ENCODE measurements at places on chromosomes 13 and 19.

GRCh38 chr13:44151474-44151873, 222.2 kb upstream of the SERP2 start:
- peaks cover 7% of the 10 kb centered on the region for H3K27me3 ChIP-seq
- no peak for DNase-seq
- H3K36me3 ChIP-seq: no peaks in the 10 kb centered on the region
- H3K27ac ChIP-seq: no peak overlapping the region
- H3K4me1 ChIP-seq: peaks cover 4% of the 10 kb centered on the region

- no peaks in the 10 kb centered on the region for H3K27me3 ChIP-seq
- H3K27ac ChIP-seq: no peak overlapping the region
- DNase-seq: no peak
- no peak overlapping the region for H3K4me3 ChIP-seq
Observed at GRCh38 chr13:104253063-104253680, 1187.0 kb upstream of the SLC10A2 start.

DNA sequence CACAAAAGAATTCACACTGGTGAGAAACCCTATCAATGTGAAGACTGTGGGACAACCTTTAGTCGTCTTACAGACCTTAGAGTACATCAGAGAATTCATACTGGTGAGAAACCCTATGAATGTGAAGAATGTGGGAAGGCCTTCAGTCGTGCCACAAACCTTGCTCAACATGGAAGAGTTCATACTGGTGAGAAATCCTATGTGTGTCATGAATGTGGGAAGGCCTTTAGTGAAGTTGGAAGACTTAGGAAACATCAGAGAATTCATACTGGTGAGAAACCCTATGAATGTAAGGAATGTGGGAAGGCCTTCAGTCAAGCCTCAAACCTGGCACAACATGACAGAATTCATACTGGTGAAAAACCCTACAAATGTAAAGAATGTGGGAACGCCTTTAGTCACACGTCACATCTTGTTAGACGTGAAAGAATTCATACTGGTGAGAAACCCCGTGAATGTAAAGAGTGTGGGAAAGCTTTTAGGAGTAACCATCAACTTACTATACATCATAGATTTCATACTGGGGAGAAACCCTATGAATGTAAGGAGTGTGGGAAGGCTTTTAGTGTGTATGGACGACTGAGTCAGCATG, 24.0 kb upstream of the ZNF573 start:
- no peak overlapping the region for H3K27ac ChIP-seq
- H3K27me3 ChIP-seq: peaks cover 3% of the 10 kb centered on the region
- H3K4me3 ChIP-seq: no peak overlapping the region
- no peak for DNase-seq

GRCh38 chr13:95360052-95360451, 58.8 kb upstream of the ABCC4 start:
- H3K27ac ChIP-seq: no peak overlapping the region
- DNase-seq: no peak
- no peak overlapping the region for H3K4me3 ChIP-seq
- no peaks in the 10 kb centered on the region for H3K36me3 ChIP-seq
- H3K27me3 ChIP-seq: peaks cover 1% of the 10 kb centered on the region

GRCh38 chr13:37647031-37647650, 48.6 kb upstream of the POSTN start:
- peak overlapping the region; percentile 93 for H3K27ac ChIP-seq
- no peaks in the 10 kb centered on the region for H3K27me3 ChIP-seq
- H3K36me3 ChIP-seq: no peaks in the 10 kb centered on the region
- peaks cover 22% of the 10 kb centered on the region for H3K4me1 ChIP-seq
- no peak for DNase-seq

DNA sequence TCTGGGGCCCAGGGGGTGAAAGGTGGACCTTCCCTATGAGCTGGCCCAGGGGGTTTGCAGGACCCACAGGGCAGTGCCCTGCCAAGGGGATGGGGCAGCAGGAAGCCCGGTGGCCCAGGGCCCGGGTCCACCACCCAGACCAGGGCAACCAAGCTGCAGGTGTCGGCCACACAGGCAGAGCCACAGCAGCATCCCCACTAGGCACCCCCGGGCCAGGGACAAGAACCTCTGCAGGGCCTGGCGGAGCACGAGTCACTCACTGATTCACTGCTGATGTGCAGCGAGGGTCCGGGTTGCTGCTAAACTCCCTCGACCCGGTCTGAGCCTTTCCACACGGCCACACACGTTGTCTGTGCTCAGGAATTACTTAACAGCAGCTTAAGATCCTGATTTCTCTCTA, 8.8 kb downstream of the FZR1 start:
- peaks cover 7% of the 10 kb centered on the region for H3K27me3 ChIP-seq
- no peak overlapping the region for H3K27ac ChIP-seq
- H3K4me1 ChIP-seq: no peaks in the 10 kb centered on the region
- H3K4me3 ChIP-seq: no peak overlapping the region
- no peak for DNase-seq

- H3K27ac ChIP-seq: no peak overlapping the region
- no peaks in the 10 kb centered on the region for H3K4me1 ChIP-seq
- no peaks in the 10 kb centered on the region for H3K36me3 ChIP-seq
- peaks cover 3% of the 10 kb centered on the region for H3K27me3 ChIP-seq
- H3K4me3 ChIP-seq: no peak overlapping the region
- DNase-seq: no peak
Observed at GRCh38 chr19:4094761-4095487, 28.2 kb upstream of the ZBTB7A start.

DNA sequence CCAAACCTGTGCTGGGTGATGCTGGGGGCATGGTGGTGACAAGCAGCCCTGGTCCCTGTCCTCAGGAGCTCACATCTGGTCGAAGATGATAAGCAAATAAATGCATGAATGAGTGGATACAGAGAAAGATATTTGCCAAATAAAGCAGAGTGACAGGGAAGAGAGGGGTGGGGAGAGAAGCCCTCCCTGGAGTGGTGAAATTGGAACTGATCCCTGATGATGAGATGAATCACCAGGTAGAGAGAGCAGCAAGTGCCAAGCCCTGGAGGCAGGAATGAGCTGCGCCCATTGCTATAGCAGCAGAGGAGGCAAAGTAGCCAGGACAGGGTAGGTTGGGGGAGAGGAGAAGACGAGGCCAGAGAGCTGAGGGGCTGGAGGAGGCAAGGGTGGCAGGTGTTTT, 13.7 kb downstream of the FXYD5 start:
- no peak overlapping the region for H3K4me3 ChIP-seq
- H3K36me3 ChIP-seq: peaks cover 39% of the 10 kb centered on the region
- DNase-seq: no peak
- H3K4me1 ChIP-seq: no peaks in the 10 kb centered on the region
- H3K27ac ChIP-seq: no peak overlapping the region

DNA sequence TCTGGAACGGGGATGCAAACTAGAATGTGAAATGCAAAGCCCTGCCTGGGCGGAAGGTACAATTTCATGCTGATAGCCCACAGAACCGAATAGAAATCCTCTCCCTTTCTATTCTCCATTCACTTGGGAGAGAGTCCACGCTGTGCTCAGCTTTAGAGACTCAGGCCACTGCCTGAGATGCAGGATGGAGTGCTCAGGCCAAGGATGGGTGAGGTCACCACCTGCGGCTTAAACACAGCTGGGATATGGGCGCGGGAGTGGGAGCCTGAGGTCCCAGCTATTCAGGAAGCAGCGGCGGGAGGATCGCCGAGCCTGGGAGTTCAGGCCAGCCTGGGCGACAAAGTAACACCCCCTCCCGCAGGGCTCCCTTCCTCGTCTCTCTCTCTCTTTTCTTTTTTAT, 446 bp upstream of the ZNF83 start:
- peaks cover 8% of the 10 kb centered on the region for H3K27me3 ChIP-seq
- H3K27ac ChIP-seq: no peak overlapping the region
- peak overlapping the region; percentile 98 for H3K4me3 ChIP-seq
- peaks cover 9% of the 10 kb centered on the region for H3K4me1 ChIP-seq

DNA sequence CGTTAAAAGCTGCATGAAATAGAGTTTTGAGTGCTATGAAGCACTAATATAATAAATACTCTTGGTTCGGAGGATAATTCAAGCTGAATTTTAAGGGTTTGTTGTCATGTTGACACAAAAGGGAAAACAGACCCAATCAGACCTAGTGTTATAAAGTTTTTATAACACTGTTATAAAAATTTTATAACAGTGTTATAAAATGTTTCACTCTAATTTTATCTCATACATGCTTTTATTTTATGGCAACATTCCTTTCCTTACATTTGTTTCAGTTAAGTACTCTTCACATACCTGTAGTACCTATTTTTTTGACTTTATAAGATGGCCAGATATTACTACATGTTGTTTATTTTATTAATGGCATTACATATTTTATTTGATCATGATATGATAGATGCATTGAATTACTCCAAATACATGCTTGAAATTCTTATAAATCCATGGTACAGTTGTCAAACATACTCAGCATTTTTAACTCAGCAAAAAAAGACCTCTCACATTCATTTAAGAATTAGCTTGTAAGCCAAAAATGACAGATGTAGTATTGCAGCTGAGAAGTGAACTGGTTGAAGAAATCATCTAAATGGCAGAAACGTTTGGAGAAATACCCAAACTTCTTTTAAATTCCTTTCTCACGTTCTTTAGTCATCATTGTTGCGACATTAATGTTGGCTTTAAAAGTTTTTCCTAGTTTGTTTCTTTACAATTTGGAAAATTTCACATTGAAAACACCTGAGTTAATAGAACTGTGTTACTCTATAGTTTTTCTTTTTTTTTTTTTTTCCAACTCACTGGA, 104.5 kb downstream of the PIBF1 start:
- H3K4me1 ChIP-seq: no peaks in the 10 kb centered on the region
- H3K27ac ChIP-seq: no peak overlapping the region
- no peak for DNase-seq
- no peak overlapping the region for H3K4me3 ChIP-seq

GRCh38 chr19:49940482-49940791, 11.1 kb upstream of the NUP62 start:
- no peak overlapping the region for H3K27ac ChIP-seq
- no peak for DNase-seq
- peaks cover 2% of the 10 kb centered on the region for H3K4me1 ChIP-seq
- H3K27me3 ChIP-seq: peaks cover 4% of the 10 kb centered on the region

- no peaks in the 10 kb centered on the region for H3K27me3 ChIP-seq
- H3K4me1 ChIP-seq: peaks cover 7% of the 10 kb centered on the region
- DNase-seq: no peak
- H3K36me3 ChIP-seq: no peaks in the 10 kb centered on the region
- H3K4me3 ChIP-seq: no peak overlapping the region
- H3K27ac ChIP-seq: no peak overlapping the region
Observed at GRCh38 chr13:62483774-62484173, 1068.1 kb upstream of the PCDH20 start.

DNA sequence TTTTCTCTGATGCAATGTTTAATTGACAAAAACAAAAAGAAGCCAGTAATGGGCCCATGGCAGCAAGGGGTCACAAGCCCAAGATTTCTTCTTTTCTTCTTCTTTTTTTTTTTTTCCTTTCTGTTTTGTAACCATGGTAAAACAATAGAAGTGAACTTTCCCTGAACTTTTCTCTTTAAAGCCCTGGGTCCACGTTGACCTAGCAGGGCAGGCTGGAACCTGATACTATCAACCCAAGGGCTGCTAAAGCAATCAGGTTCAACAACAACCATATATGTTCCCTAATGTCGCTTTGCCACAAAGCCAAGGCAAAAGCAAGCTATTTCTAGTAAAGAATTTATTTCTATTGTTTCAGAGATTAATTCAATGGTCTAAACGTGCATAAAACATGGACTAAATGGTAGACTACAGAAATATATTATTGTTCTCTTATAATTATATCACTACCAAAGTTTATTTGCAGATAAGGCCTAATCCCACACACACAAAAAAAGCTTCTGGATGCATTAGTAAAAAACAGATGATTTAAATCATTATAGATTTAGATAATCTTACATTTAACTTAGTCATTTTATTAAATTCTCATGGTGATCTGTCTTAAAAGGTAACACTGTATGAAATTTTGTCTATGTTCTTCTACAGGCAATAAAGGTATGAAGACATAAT, 153.9 kb downstream of the DACH1 start:
- peak overlapping the region; percentile 25 for H3K27ac ChIP-seq
- no peak overlapping the region for H3K4me3 ChIP-seq
- peaks cover 1% of the 10 kb centered on the region for H3K27me3 ChIP-seq
- H3K36me3 ChIP-seq: no peaks in the 10 kb centered on the region
- H3K4me1 ChIP-seq: peaks cover 3% of the 10 kb centered on the region

DNA sequence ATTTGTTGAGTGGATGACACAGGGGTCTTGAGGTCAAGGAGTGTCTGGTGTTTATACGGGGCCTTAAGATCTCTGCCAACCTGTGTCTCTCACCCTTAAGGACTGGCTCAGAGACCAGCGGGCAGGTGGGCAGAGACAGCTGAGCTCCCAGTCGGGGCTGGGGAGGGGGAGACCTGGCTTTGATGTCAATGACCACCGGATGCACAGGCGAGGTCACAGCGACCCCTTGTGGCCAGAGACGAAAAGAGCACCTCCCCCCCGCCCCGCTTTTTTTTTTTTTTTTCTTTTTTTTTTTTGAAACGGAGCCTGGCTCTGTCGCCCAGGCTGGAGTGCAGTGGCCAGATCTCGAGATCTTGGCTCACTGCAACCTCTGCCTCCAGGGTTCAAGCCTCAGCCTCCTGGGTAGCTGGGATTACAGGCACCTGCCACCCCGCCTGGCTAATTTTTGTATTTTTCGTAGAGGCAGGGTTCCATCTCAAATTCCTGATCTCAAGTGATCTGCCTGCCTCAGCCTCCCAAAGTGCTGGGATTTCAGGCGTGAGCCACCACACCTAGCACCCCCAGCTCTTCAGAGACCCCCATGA, 12.1 kb upstream of the KLK14 start:
- H3K4me1 ChIP-seq: peaks cover 24% of the 10 kb centered on the region
- H3K27me3 ChIP-seq: peaks cover 3% of the 10 kb centered on the region
- H3K27ac ChIP-seq: no peak overlapping the region

DNA sequence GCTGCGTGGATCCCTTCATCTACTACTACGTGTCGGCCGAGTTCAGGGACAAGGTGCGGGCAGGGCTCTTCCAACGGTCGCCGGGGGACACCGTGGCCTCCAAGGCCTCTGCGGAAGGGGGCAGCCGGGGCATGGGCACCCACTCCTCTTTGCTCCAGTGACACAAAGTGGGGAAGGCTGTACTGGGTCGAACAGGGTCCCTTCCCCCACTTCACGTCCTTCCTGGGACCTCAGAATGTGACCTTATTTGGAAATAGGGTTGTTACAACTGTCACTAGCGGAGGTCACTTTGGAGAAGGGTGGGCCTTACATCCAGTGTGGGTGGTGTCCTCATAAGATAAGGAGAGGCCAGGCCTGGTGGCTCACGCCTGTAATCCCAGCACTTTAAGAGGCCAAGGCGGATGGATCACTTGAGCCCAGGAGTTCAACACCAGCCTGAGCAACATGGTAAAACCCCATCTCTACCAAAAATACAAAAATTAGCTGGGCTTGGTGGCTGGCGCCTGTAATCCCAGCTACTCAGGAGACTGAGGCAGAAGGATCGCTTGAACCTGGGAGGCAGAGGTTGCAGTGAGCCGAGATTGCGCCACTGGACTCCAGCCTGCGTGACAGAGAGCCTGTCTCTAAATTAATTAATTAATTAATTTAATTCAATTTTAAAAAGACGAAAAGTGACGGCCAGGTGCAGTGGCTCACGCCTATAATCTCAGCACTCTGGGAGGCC, 1.8 kb downstream of the F2RL3 start:
- no peak for DNase-seq
- H3K27me3 ChIP-seq: peaks cover 2% of the 10 kb centered on the region
- H3K27ac ChIP-seq: no peak overlapping the region
- peaks cover 6% of the 10 kb centered on the region for H3K4me1 ChIP-seq
- H3K36me3 ChIP-seq: no peaks in the 10 kb centered on the region
